ENCODE measurements at places on chromosomes 3 and 15. TPM values are rescaled to one million over a fixed set of nuclear protein-coding genes. Genes with fewer than 3 reads are reported as not detected.

GRCh38 chr15:31162721-31163510 is 61.4 kb upstream of the TRPM1 start:
- H3K27me3 ChIP-seq, result no peaks in the 10 kb centered on the region
- no peaks in the 10 kb centered on the region for H3K4me1 ChIP-seq
- H3K36me3 ChIP-seq, result no peaks in the 10 kb centered on the region
- no peak overlapping the region for H3K4me3 ChIP-seq
- no peak overlapping the region for H3K27ac ChIP-seq
- no peak for DNase-seq

The ANKRD34C gene
- 0.30 TPM for total RNA-seq

The THAP10 gene
- total RNA-seq, result 0.90 TPM

GRCh38 chr15:91308199-91308598 is 208.1 kb downstream of the SV2B start:
- H3K27me3 ChIP-seq, result no peaks in the 10 kb centered on the region
- DNase-seq, result no peak
- no peak overlapping the region for H3K4me3 ChIP-seq

The CACNA2D3 gene
- total RNA-seq, result 2.4 TPM

- no peaks in the 10 kb centered on the region for H3K27me3 ChIP-seq
- no peak overlapping the region for H3K27ac ChIP-seq
- no peak for DNase-seq
- H3K4me3 ChIP-seq, result no peak overlapping the region
- H3K36me3 ChIP-seq, result no peaks in the 10 kb centered on the region
- no peaks in the 10 kb centered on the region for H3K4me1 ChIP-seq
These were observed 742.0 kb upstream of the LMCD1 start for GRCh38 chr3:7759630-7760029.

DNA sequence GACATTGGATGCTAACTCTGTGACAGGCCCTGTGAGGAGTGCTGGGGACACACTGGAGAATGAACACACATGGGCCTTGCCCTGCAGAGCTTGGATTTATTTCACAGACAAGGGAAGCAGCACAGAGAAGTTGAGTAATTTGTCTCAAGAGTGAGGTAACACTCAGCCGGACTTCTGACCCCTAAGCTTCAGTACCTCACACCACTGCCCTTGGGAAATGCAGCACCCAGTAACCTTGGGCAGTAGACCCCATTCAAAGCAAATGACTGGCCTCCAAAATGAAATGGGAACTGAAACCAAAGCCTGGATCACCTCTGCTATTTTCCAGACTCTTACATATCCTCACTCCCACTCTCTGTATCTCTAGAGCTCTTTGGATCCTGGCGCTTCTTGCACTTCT is 37.3 kb downstream of the RFT1 start:
- H3K36me3 ChIP-seq, result peaks cover 9% of the 10 kb centered on the region
- no peak overlapping the region for H3K27ac ChIP-seq
- H3K4me3 ChIP-seq, result no peak overlapping the region
- H3K27me3 ChIP-seq, result no peaks in the 10 kb centered on the region
- DNase-seq, result peak; percentile 12
- no peaks in the 10 kb centered on the region for H3K4me1 ChIP-seq

DNA sequence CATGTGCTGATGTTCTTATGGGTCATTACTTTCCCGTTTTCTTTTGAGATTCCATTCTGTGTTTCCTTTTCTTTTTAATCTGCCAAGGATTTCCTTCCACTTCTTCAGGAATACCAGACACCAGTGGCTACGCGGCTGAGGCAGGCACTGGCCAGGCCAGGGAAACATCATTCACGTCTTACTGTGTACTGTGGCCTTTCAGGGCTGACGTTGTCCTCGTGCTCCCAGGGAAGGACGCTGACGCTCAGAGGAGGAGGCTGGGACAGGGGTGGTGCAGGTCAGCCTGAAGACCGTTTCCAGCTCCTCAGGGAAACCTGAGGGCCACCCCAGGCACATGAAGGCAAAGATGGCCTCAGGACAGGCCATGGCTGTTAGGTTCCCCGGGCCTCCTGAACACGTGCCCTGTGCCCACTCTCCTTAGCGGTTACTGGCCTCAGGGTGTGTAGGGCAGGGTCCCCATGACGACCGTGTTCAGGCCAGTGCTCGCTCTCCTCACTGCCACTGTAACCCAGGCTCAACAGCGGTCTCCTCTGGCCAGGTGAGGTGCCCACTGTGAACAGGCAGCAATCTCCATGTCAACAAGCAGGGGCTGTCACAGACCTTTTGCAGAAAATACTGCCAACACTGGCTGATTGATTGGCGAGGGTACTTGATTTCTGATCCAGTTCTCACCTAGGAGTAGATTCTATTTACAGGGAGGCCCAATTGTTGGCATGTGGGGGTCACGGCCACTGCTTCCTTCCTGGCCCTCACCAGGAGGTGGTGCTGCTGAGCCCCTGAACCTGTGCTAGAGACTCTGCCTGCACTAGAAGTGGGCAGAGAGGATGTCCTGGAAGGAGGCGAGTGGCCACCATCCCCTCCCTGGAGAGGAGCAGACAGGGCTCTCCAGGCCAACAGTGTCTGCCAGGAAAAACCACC is 169.5 kb downstream of the ATP10A start:
- H3K4me1 ChIP-seq, result no peaks in the 10 kb centered on the region
- H3K36me3 ChIP-seq, result peaks cover 10% of the 10 kb centered on the region
- H3K27ac ChIP-seq, result no peak overlapping the region
- H3K4me3 ChIP-seq, result no peak overlapping the region

DNA sequence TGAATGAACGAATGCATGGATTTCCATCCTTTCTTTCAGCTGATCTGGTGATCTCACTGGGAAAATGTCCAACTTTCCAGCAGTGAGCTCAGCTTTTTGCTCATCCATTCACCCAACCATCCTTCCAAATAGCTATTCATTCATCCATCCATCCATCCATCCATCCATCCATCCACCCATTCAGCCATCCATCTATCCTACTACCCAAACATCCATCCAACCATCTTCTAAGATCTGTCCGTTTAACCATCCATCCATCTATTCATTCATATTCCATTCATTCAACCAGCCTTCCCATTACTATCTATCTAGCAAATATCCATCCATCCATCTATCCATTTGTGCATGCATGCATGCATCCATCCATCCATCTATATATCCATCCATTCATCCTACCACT is 39.4 kb downstream of the WNT7A start:
- no peaks in the 10 kb centered on the region for H3K36me3 ChIP-seq
- H3K4me3 ChIP-seq, result no peak overlapping the region
- no peaks in the 10 kb centered on the region for H3K4me1 ChIP-seq
- no peak overlapping the region for H3K27ac ChIP-seq
- no peaks in the 10 kb centered on the region for H3K27me3 ChIP-seq

- H3K4me3 ChIP-seq, result no peak overlapping the region
- H3K36me3 ChIP-seq, result no peaks in the 10 kb centered on the region
- no peak overlapping the region for H3K27ac ChIP-seq
- no peaks in the 10 kb centered on the region for H3K4me1 ChIP-seq
- no peak for DNase-seq
- H3K27me3 ChIP-seq, result no peaks in the 10 kb centered on the region
These were observed 12.8 kb downstream of the MYZAP start for GRCh38 chr15:57604507-57604906.

- no peaks in the 10 kb centered on the region for H3K36me3 ChIP-seq
- no peaks in the 10 kb centered on the region for H3K27me3 ChIP-seq
- no peak for DNase-seq
- no peak overlapping the region for H3K27ac ChIP-seq
These were observed 723.5 kb downstream of the NLGN1 start for GRCh38 chr3:174120997-174121396.

The P3H2 gene
- 23.9 TPM for total RNA-seq

DNA sequence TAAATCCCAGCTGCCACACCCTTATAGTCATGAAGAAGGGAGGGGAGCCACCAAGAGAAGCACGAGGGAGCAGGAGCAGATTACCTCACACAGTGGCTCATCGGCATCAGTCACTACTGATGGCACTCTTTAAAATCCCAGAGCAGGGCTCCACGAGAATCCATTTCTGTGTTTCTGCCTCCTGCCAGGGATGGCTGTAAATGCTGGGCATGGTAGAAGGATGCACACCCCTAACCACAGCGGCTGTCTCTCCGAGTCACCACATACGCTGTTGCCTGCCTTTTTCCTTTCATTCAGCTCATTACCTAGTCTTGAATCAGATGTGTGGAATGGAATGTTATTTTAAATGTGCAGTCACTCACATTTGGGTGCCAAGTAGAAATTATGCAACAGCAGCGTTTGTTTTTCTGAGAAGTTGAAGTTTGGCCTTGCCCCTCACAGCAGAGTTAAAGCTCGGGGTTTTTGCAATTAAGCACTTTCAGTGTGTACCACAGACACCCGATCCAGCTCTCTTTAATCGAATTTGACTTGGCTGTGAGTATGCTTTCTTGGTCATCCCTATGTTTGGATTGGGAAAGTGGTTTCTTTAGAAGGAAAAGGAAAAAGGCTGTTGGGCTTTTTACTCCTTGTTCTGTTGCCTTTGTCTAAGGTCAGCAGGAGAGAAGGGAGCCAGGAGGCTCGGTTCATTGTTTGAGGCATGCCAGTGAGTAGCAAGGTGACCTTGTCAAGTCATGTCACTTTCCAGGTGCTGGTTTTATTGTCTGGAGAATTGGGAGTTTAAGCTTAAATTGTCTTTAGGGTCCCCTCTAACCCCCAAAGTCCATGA is 284.2 kb upstream of the TPM1 start:
- peak overlapping the region; percentile 73 for H3K27ac ChIP-seq
- H3K4me1 ChIP-seq, result peaks cover 7% of the 10 kb centered on the region
- no peak overlapping the region for H3K4me3 ChIP-seq
- DNase-seq, result peak; percentile 54

DNA sequence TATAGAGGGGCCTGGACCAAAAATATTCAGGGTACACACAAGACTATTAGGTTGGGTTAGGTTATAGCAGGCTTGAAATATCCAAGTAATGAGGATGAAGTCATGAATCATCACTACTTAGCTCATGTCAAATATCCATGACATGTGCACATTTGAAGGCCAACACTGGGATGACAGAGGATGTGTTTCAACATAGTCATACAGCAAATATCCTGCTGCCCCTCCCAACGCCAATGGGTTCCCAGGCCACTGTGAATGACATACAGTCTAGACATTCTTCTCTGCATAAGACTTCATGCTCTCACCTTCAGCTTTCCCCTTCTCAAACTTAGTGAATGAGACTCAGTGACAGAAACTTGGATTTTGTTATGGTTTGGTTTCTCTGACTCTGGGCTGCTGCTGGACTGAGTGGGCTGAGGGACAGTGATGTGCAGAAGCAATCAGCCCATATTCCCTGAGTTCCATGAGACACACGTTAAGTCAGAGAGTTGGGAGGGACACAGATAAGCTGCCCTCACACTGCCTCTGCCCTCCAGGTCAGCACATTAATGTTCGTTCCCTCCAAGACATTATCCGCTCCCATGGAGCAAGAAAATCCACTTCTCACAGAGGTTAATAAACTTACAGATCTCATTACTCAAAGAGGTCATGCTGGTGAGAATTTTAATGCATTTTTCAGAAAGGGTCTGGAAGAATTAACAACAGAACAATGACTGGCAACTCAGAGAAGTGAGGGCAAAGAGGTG is 15.4 kb downstream of the HOMER2 start:
- DNase-seq, result no peak
- H3K27me3 ChIP-seq, result no peaks in the 10 kb centered on the region
- H3K4me3 ChIP-seq, result no peak overlapping the region
- no peak overlapping the region for H3K27ac ChIP-seq

The ACAN gene
- 31.7 TPM for total RNA-seq

DNA sequence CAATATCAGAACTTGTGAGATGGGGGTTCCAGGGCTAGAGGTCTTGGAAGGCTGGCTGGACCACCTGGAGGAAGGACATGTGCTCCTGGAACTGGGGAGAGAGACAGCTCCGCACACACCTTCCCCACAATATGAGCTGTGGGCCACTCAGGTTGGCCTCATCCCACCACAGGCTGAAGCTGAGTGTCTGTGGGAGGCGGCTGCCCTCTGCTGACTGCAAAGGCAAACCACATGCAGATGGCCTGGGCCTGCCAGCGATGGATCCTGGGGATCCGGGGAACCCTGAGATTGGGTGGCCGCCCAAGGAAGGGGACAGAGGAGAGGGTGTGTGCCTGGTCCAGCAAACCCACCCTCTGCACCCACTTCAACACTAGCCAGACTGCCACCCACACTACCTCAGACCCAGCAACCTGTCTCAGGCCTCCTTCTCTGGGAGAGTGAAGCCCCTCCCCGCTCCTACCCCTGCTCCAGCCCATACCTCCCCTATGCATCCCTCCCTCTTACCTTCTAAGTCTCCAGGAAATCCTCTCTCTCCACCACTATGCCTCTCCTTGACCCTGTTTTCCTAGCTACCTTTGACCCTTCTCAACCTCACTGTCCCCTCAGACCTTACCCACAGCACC is 44.8 kb downstream of the CYP11A1 start:
- H3K27me3 ChIP-seq, result no peaks in the 10 kb centered on the region
- H3K27ac ChIP-seq, result no peak overlapping the region
- no peaks in the 10 kb centered on the region for H3K36me3 ChIP-seq
- no peak overlapping the region for H3K4me3 ChIP-seq

- H3K4me3 ChIP-seq, result no peak overlapping the region
- no peak overlapping the region for H3K27ac ChIP-seq
- no peaks in the 10 kb centered on the region for H3K36me3 ChIP-seq
- no peak for DNase-seq
These were observed 187.4 kb downstream of the OR4M2 start for GRCh38 chr15:22267761-22268160.

DNA sequence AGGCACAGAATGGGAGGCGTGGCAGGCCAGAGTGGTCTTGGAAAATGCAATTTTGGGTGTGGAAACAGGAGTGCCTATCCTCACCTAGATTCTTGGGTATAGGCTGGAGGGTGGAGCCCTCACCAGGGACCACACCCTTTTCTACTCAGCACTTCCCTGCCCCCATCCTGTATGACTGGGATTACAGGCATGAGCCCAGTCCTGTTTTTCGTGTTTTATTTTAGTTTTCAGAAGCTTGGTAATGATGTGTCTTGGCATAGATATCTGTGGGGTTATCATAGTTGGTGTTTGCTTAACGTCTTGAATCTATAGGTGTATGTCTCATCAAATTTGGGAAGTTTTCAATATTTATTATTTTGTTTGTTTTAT is 248.7 kb upstream of the CBLB start:
- no peaks in the 10 kb centered on the region for H3K4me1 ChIP-seq
- no peaks in the 10 kb centered on the region for H3K27me3 ChIP-seq
- DNase-seq, result no peak
- H3K27ac ChIP-seq, result no peak overlapping the region

The CIDEC gene
- not detected for total RNA-seq

DNA sequence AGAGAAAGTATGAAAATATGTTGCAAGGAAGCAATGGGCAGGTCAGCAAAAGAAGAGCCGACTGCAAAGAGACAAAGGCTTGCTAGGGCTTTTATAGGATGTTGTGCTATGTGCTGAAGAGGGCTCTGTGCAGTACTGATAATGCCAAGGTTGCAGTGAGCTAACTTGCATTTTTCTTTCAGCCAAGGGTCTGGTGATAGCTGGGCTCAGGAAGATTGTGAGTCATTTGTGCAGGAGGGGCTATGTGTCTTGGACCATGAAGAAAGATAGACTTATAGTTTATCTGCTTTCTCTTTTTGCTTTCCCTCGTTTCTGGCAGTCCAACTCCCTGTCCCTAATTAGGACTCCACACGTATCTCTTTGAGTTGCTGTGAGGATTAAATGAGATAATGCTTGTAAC is 64.5 kb upstream of the LRIG1 start:
- no peak overlapping the region for H3K4me3 ChIP-seq
- no peaks in the 10 kb centered on the region for H3K27me3 ChIP-seq
- H3K36me3 ChIP-seq, result no peaks in the 10 kb centered on the region
- no peak for DNase-seq
- no peak overlapping the region for H3K27ac ChIP-seq
- H3K4me1 ChIP-seq, result no peaks in the 10 kb centered on the region
